ENCODE measurements at places on chromosomes 11 and 22. TPM values are rescaled to one million over a fixed set of nuclear protein-coding genes. Genes with fewer than 3 reads are reported as not detected.
A peak's percentile ranks its signal among the peaks of the same experiment; 100 is the strongest.

GRCh38 chr11:8839957-8840945, 70.7 kb upstream of the AKIP1 start:
- DNase-seq, result peak; percentile 63

- DNase-seq, result peak; percentile 65
These were observed 14.3 kb upstream of the EED start for GRCh38 chr11:86230179-86230804.

DNA sequence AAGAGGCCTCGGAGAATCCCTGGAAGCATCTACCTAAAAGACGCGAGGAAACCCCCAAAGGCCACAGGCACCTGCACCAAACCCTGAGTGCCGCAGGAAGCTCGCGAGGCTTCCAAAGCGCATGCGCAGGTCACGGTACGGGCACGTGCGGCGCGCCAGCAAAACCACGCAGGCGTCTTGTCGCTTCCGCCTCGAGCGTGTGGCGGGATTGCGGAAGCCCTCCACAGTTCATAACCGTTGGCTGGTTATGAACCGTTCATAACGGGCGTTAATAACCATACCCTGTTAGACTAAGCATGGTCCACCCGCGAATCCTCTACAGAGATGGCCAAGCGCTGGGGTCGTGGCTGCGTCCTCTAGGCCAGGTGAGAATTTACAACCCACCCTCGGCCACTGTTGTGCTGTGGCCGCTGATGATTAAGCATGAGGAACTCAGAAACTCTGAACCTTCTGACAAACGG, 46.4 kb downstream of the MORC2 start:
- no peak for DNase-seq

DNA sequence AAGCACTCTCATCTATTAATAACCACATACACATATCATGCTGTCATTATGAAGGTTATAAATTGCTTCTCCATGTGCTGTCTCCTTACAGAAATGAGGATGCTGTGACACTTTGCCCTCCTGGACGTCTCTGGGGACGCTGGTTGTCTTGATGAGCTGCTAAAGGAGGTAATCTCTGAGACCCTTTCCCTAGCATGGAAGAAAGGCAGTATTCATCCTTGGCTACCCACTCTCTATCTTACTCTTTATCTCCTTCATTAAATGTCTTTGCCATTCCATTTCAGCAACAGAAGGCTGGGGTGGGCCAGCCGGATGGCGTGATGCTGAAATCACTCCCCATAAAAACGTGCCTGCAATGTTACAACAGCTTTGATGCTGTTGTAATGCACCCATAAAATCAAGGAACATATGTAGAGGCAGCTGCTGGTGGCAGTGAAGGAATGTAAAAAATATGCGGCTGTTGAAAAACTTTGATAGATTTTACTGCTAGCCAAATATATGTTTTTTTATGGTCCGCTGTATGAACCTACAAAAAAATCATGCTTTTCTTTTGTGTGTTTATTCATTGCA, 715.1 kb upstream of the API5 start:
- DNase-seq, result no peak

NRIP3 gene
- 52.6 TPM for total RNA-seq
